ENCODE measurements at places on chromosomes 7 and 10. TPM values are rescaled to one million over a fixed set of nuclear protein-coding genes. Genes with fewer than 3 reads are reported as not detected.

DNA sequence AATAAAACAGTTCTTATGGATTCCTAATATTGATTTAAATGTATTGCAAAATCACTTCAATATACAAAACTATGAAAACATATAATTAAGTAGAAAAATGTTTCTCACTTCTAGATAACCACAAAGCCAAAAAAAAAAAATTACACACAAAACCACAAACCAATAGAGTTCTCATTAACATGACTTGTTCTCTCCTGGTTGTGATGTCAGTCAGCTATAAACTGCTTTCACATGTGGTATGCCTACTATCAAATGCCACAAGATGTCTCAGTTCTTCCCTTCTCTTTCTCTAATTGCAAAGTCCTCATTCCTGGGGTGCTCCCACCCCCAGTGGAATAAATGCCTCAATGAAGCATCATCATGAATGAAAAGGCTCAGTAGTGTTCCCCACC lies 16.6 kb downstream of the GNAI1 start:
- DNase-seq, result no peak

GRCh38 chr10:65341323-65341925 lies 1584.4 kb upstream of the LRRTM3 start:
- DNase-seq, result no peak

DNA sequence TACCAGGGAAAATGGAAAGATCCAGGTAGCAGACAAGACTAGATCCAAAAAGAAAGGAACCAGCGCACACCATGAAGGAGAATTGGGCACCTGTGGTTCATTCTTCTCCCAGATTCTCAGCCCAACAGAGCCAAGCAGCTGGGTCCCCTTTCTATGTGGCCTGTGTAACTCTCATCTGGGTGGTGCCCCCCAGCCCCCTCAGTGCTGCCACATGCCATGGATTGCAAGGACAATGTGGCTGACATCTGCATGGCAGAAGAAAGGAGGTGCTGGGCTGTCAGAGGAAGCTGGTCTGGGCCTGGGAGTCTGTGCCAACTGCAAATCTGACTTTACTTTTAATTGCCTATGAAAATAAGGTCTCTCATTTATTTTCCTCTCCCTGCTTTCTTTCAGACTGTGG lies 21.4 kb downstream of the PRSS2 start:
- DNase-seq, result no peak

GRCh38 chr7:91463330-91463729 lies 199.1 kb downstream of the FZD1 start:
- no peak for DNase-seq

GRCh38 chr7:149732111-149732561 lies 41.3 kb downstream of the ZNF467 start:
- DNase-seq, result no peak

DNA sequence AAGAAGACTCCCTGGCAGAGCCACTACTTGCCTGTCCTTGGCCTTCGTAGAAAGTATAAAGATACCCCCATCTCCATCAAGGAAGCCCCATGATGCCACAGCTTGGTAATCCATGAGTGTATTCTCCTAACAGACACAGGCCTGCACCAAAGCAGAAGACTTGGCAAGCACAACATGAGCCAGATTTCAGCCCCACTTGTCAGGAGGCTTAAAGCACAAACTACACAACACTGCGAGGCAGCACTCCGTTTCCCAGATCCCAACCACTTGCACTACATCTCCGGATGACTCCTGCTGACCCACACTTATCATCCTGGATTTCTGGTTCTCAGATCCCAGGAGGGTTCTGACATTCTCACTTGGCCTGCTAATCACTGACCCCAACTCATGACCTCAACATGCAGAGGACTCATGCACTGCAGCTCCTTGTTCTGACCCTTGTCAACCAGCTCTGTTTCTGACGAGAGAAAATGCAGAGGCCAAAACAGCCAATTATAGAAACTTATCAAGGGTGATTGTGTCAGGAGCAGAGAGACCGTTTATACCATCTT lies 100.8 kb downstream of the RELN start:
- DNase-seq, result no peak

DNA sequence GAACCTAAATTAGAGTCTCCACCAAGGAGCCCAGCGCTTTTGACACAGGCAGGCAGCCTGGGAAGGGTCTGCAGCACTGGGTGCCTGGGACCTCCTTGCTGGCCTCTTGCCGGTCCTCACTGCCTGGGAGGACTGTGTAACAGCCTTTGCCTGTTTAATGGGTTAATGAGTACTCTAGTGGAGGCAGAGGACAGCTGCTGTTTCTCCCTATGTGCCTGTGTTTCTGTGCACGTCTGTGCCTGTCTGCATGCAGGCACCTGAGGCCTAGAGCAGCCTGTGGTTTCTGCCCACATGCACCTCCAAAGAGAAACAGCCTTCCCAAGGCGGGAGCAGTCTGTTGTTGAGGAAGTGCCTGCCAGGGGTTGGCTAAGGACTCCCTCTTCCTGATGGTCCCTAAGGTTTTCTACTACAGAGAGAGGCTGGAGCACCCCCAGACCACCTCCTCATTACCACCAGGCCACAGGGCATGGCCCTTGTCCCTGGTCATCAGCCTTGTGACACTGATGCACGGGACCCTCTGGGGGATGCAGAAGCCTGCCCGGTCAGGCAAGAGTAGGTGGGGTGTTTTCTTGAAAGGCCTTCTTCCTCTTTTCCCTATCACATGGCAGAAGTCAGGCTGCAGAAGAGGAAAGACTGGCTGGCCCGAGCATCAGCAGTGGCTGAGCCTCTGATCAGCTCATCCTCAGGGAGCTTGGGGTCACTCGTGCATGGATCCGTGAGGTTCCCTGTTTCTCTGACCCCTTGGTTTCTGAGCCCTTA lies 14.2 kb downstream of the SLC29A3 start:
- no peak for DNase-seq

The HMX2 gene
- total RNA-seq, result 0.41 TPM

The CLDN4 gene
- total RNA-seq, result 1,122 TPM

The SKIDA1 gene
- not detected for total RNA-seq

The TEX47 gene
- total RNA-seq, result not detected

All from transverse colon (tissue), 4 donors.